Liver (tissue), 10 donors: ENCODE measurements at places on chromosomes 13 and 19. TPM values are rescaled to one million over a fixed set of nuclear protein-coding genes. Genes with fewer than 3 reads are reported as not detected.
A peak's percentile ranks its signal among the peaks of the same experiment; 100 is the strongest.

The FCAR gene
- not detected for polyA plus RNA-seq

The KLK14 gene
- polyA plus RNA-seq = 0.06 TPM

DNA sequence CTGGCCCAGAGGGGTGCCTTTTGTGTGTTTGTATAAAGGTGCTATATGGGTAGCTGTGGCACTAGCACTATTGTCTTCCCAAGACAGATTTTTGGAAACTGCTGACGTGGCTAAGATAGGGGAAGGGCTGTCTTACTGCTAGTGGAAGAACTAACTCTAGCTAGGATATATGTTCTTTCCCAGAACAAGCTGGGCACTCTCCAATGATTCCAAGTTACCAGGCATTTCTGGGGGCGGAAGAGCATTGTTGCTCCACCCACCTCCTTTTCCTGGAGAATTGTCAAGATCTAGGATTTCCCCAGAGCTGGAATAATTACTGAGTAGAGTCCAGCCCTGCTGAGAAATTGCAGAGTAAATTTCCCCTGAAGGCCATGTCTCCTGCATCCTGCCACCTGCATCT is 408.3 kb downstream of the KLF5 start:
- no peak for DNase-seq

The ZNF69 gene
- polyA plus RNA-seq = 2.5 TPM

The SIAH3 gene
- polyA plus RNA-seq = not detected

DNA sequence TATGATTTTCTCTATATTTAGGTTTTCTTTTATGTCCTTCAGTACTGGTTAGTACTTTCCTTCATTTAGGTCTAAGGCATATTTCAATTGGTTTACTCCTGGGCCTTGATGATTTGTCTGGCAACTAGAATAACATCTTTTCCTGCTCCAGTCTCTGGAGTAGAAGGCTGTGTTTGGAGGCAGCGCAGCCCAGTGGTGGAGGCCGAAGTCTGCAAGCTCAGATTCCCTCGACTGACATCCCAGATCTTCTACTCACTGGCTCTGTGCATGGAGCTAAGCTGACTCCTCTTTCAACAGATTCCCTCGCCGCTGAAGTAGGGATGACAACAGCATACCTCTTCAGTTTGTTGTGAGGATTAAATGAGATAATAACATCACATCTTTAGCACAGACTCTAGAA is 141.0 kb downstream of the RAP2A start:
- DNase-seq = no peak

GRCh38 chr13:62309904-62310303 is 894.3 kb upstream of the PCDH20 start:
- no peak for DNase-seq

The ZNF611 gene
- polyA plus RNA-seq = 1.5 TPM

The PCID2 gene
- 14.7 TPM for polyA plus RNA-seq

- DNase-seq = no peak
Measured at GRCh38 chr13:62387647-62388046, 972.0 kb upstream of the PCDH20 start.

DNA sequence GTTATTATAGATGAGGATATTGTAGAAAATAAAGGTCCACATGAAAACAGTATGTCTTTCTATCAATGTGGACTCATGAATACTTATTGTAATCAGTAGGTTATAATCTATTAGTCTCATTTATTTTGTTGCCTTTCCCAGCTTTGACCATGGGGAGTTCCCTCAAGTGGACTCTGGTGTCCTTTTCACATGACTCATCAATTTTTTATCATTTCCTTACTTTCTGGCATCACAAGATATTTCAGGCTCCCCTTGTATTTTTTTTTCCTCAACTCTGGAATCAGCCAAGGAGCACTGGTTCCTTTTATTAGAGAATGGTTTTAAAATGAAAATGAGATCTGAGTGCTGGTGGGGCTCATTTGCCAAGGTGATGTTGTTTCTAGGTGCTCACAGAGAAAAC is 63.4 kb upstream of the DIAPH3 start:
- no peak for DNase-seq

The CYP4F22 gene
- polyA plus RNA-seq = 1.7 TPM

DNA sequence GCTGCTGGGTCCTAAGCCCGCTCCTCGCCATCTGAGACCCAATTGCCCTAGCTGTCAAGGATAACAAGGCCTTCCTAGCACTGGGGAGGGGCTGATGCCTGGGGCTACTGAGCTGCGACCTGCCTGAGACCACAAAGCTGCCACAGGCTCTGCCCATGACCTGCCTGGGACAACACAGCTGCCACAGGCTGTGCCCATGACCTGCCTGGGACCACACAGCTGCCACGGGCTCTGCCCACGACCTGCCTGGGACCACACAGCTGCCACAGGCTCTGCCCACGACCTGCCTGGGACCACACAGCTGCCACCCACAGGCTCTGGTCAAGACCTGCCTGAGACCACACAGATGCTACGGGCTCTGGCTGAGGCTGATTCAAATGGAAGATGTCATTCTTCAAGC is 54.8 kb downstream of the EPS15L1 start:
- DNase-seq = no peak

- DNase-seq = no peak
Measured at GRCh38 chr13:53007872-53008271, 20.7 kb upstream of the OLFM4 start.

The TGDS gene
- 5.7 TPM for polyA plus RNA-seq

DNA sequence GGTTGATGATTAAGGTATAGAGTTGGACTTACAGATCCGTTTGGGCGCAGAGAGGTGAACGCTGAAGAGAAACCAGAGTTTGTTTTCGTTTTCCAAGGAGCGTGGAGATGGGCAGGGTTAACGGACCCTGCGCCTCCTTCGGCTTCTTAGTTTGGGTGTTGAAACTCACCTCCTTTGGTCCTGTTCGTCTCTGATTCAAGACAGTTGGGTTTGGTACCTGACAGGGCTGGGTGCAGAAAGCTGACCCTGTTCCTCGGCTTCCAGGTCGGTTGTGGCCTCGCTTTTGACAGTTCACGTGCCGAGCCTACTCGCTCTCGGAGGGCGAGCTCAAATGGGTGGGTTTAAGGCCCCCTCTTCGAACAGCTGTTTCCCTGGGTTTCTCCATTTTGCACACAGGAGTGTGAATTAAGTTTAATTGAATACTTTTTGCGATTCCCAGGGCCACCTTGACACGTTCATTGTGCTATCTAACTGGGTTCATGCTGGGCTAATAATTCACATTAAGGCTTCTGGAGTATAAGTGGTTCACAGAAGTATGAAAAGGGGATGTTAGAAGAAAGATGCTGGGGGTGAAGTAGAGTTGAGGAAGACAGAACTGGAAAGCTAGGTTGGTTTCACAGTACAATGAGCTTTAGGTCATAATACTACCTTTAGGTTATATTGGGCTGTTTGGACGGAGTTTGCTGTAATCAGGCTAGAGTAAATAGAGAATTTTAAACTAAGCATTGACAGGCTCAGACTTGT is 638 bp downstream of the USPL1 start:
- DNase-seq = peak; percentile 56

GRCh38 chr13:99258946-99259345 is 767 bp upstream of the GPR18 start:
- DNase-seq = no peak

The CCL25 gene
- polyA plus RNA-seq = not detected

DNA sequence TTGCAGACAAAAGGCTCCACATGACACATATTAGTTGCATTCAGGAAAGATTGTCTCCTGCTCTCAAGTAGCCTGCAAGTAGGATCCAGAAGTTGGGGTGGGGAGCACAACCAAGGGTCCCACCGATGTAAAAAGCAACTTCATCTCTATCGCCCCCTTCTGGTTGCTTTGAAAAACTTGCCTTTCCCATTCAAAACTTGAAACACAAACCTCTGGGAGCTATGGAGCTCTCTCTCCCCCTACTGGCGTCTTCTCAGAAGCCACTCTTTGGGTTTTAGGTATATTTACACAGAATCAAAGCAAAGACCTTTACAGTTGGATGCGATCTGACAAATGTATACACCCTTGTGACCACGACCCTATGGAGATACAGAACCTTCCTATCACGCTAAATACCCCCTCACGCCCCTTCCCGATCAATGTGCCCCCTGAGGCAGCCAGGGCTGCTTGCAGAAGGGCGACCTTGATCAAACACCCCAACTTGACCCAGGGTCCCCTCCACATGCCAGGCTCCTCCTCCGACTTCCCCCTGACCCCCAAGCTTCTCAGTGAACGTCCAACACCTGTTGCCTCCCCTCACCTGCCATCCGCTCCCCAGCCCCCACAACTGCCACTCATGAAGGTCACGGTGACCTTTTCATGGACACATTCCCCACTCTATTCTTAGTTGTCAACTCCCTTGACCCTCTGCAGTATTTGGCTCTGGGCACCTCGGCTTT is 10.1 kb downstream of the NOSIP start:
- DNase-seq = peak; percentile 65

The VAV1 gene
- polyA plus RNA-seq = 0.60 TPM

The CEACAM8 gene
- 0.16 TPM for polyA plus RNA-seq

DNA sequence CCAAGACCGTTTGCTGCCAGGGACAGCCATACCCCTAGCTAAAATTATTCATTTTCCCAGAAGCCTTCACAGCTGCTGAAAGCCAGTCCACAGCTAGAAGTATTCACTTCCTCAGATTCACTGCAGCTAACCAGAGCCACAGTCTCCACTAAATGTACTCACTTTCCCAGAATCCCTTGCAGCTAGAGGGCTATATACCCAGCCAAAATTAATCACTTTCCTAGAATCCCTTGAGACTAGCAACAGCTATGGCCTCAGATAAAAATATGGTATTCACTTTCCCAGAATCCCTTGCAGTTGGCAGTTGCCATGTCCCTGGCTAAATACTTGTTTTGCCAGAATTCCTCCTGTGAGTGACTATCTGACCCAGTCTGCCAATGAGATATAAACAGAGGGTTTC is 13.8 kb upstream of the MEIS3 start:
- no peak for DNase-seq

The CCDC169 gene
- not detected for polyA plus RNA-seq

- DNase-seq = no peak
Measured at GRCh38 chr13:68976287-68976686, 1131.3 kb upstream of the ATXN8OS start.

GRCh38 chr19:2381148-2381820 is 21.2 kb downstream of the TMPRSS9 start:
- no peak for DNase-seq

The CABP5 gene
- not detected for polyA plus RNA-seq

DNA sequence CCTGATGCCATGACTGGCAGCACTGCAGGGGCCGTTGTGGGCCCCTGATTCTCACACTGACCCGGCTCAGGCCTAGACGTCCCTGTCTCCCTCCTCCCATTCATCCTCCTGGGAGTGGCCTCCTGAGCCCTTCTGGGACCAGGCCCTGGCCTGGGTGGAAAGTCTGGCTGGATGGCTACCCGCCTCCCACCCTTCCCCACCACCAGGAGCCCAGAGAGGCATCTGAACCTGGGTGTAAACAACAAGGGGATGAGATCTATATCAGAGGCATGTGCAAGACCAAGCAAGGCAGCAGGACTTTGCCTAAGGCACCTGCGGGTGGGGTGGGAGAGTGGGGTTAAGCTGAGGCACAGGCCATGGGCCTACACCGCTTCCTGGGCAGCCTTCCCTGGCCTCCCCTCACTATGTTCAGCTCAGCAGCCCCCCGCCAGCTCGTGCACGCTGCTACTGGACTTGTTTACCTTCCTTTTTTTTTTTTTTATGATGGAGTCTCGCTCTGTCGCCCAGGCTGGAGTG is 22.0 kb upstream of the ASPDH start:
- no peak for DNase-seq

The KIR3DL1 gene
- polyA plus RNA-seq = 0.07 TPM

GRCh38 chr19:56718231-56718630 is 46.7 kb upstream of the ZNF835 start:
- DNase-seq = no peak

DNA sequence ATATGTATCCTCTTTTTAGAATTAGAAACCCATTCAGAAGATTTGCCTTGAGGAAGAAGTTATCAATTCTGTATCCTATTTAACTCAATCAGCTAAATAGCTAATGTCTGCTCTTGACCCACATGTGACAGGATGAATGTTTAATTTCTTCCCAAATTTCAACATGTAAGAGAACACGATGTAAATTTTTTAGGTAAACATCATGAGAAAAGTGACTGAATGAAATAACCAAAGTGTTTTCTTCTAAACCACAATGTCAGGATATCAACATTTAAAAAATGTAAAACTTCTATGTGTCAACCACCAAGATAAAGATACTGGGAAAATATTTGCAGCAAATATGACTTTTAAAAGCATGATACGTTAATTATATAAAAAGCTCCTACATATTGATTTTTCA is 302.4 kb downstream of the DCT start:
- DNase-seq = no peak

- no peak for DNase-seq
Measured at GRCh38 chr19:9189535-9189934, 10.8 kb downstream of the OR7D2 start.

DNA sequence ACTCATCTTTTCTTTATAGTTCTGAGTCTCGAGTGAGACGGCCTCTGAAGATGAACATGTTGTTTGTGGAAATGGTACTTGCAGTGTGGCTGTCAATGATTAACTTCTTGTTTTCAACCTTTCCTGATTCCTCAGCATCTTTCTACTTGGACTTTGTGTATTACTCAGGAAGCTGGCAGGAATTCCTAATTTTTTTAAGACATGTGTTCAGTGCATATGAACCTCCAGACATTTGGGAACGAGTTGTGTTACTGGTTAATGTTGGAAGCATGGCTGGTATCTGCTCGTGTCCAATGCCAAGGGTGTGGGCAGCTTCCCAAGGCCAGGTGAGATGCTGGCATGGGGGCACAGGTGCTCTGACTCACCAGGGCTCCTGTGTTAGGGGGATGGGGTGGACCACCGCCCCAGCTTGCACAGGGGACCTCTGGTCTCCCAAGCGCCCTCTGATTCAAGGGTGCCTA is 61.1 kb upstream of the MCF2L start:
- DNase-seq = no peak

The CLC gene
- polyA plus RNA-seq = 0.60 TPM
